ENCODE measurements at places on chromosomes 12 and 14.

- DNase-seq = no peak
Measured at GRCh38 chr12:53057816-53058500, 8.1 kb downstream of the TNS2 start.

- DNase-seq = no peak
Measured at GRCh38 chr12:54926246-54926645, 58.3 kb downstream of the TESPA1 start.

DNA sequence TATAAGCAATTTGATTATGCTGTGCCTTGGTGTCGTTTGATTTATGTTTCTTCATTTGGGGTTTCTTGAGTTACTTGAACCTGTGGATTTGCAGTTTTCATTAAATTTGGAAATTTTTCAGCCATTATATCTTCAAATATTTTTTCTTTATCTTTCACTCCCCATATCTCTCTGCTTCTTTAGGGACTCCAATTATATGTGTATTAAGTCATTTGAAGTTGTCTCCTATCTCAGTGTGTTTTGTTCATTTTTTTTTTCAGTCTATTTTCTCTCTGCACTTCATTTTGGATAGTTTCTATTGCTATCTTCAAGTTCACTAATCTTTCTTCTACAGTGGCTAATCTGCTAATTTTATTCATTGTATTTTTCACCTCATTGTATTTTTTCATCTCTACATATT lies 29.4 kb upstream of the RTRAF start:
- DNase-seq = no peak

- DNase-seq = peak; percentile 81
Measured at GRCh38 chr12:116533343-116534251, 25.6 kb upstream of the MAP1LC3B2 start.

DNA sequence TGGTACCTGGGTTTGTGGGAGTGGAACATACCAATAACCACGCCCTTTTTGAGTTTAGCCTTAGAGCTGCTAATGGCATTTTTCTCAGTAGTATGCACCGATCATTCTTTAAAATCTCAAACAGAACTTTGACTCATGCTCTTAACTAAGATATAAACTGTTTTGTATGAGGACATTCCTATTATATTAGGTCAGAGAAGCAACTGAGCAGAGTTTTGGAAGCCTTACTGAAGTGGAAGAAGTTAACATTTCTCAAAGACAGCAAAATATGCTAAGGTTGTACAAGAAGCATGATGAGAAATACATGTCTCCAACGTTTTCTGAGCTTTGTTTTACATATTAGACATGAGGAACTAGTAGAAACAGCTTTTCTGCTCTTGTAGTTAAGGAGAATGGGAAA lies 819.2 kb downstream of the FSCB start:
- no peak for DNase-seq

DNA sequence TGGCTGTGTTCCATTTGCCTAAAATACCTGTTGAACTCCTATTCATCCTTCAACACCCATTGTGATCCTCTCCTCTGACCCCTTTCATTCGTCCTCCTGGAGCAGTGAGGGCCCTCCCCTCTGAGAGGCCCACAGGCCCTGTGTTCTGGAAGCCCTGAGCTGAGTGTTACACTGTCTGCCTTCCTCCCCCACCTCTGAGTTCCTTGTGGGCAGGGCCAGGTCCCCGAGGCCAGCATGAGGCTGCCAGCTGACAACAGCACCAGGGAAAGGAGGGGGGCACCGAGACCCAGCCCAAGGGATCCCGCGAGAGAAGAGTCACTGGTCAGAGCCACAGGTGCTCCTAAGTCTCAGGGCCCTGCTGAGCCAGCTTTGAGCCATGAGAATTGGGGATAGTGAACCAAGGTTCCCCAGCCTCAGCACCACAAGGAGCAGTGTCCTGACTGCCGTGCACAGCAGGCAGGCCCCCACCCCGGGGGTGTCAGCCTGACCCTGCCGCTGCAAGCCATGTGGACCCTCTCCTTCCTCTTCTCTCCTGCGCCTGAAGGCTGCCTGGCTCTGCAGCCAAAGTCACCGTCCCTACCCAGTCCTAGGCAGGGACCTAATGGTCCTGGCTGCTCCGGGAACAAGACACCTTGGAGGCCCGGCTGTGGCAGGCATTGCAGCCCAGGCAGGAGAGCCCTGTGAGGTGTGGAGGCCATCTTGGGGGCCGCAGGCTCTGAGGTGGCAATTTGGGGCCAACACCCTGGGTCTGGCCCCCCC lies 52.5 kb downstream of the BEGAIN start:
- DNase-seq = peak; percentile 10

- no peak for DNase-seq
Measured at GRCh38 chr14:94906991-94907587, 137.2 kb upstream of the GSC start.

GRCh38 chr14:99907761-99908652 lies 114.8 kb downstream of the EML1 start:
- DNase-seq = no peak

All from activated CD8-positive, alpha-beta memory T cell treated with anti-CD3 and anti-CD28 coated beads, Interleukin-2, amount 50 U/mL, for 4 hours (primary cell).